Muscle of arm (tissue), 14 donors: ENCODE measurements at places on chromosomes 5 and 9. TPM values are rescaled to one million over a fixed set of nuclear protein-coding genes. Genes with fewer than 3 reads are reported as not detected.

DNA sequence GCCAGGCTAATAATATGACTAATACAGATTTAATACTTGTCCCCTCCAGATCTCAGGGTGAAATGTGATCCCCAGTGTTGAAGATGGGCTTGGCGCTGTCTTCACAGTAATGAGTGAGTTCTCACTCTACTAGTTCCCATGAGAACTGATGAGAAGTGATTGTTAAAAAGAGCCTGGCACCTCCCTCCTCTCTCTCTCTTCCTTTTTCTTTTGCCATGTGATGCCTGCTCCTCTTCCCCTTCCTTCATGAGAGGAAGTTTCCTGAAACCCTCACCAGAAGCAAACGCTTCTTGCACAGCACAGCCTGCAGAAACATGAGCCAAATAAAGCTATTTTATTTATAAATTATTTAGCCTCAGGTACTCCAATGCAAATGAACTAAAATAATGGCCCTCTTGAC is 55.2 kb downstream of the GLDC start:
- DNase-seq: no peak

GRCh38 chr9:129267141-129267540 is 89.1 kb upstream of the IER5L start:
- no peak for DNase-seq

The PROB1 gene
- 38.1 TPM for polyA plus RNA-seq

The FAF2 gene
- 31.6 TPM for polyA plus RNA-seq

The PRSS3 gene
- polyA plus RNA-seq: 2.5 TPM

- DNase-seq: no peak
Observed at GRCh38 chr5:131357739-131358561, 94.1 kb downstream of the CDC42SE2 start.

GRCh38 chr5:66122379-66123034 is 21.6 kb upstream of the SREK1 start:
- DNase-seq: no peak

GRCh38 chr9:121313458-121314152 is 45.6 kb downstream of the GSN start:
- no peak for DNase-seq

The CFAP90 gene
- not detected for polyA plus RNA-seq

DNA sequence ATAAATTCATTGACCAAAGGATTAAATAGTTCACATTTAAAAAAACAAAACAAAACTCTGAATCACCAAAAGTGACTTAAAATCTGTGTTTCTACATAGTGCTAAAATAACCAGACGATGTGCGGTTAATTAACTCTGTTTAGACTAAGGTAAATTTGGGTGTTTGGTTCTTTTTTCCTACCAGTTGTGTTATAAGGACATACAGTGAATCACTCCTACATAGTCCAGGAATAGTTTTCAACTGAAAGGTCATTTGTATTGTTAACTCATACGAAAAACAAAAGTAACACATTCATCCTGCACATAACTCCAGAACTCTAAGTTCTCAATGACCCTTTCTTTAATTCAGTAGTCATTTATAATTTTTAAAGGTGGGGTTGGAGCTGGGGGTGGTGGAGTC is 203.7 kb downstream of the GLIS3 start:
- DNase-seq: no peak

DNA sequence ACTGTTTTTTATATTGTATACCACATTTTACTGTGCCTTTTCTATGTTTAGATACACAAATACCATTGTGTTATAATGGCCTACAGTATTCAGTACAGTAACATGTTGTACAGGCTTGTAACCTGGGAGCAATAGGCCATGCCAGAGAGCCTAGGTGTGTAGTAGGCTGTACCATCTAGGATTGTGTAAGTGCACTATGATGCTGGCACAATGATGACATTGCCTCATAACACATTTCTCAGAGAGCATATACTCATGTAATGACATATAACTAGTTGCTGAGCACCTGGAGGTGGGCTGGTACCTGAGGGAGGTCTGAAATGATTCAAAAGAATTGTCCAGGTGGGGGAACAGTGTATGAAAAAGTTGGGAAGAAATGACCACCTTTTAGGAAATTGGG is 13.9 kb downstream of the TTC39B start:
- no peak for DNase-seq

The HCN1 gene
- 7.0 TPM for polyA plus RNA-seq

DNA sequence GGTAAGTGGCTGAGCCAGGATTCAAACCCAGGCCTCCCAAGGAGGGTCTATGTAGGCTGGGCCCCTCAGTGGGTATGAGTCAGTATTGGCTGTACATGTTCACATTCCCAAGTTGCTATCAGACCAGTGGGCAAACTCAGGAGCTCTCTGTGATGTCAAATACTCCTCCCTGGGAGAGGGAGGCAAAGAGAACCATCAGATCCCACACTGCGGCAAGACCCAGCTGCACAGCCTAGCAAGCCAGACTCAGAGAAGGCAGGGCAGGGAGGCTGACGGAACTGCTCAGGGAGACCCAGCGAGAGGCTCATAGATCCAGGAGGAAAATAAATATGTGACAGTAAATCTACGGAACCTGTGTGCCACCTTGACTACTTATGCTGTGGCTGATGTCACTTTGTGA is 42.6 kb upstream of the SAP30L start:
- no peak for DNase-seq
